ENCODE measurements at places on chromosomes 7 and 10.

- no peak for DNase-seq
These were observed 265.8 kb downstream of the DNAJB6 start for GRCh38 chr7:157602581-157602980.

DNA sequence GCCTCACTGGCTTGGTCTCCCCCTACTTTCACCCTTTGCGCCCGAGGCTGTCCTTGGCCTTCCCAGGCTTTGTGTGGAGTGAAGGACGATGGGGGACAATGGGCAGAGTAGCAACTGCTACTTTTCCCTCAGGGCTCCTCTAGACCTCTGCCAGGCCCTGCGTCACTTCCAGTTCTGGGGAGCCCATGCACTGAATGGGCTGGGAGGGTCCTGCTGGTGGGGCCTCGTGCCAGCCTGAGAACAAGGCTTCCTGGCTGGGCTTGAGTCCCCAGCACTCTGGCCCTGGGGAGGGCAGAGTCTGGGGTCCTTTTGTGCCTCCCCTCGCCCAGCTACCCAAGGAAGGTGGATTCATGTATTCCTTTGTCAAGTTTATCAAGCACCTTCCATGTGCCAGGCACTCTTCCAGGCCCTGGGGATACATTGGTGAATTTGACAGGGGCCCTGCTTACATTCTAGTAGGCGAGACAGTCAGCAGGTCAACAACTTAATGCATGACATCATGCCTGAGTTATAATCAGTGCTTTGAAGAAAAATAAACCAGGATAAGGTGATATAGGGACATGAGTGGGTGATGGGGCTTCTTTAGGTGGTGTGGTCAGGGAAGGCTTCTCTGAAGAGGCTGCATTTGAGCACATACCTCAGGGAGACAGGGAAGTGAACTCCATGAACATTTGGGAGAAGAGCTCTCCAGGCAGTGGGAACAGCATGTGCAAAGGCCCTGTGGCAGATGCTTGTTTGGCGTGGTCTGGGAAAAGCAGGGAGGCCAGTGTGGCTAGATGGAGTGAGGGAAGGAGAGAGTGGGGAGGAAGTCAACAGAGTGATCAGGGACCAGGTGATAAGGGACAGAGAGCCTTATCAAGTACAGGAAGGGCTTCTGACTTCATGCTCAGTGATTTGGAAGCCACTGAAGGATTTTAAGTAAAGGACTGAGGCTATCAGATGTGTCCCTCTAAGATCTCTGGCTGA is 14.1 kb downstream of the ZMIZ1 start:
- DNase-seq: no peak

DNA sequence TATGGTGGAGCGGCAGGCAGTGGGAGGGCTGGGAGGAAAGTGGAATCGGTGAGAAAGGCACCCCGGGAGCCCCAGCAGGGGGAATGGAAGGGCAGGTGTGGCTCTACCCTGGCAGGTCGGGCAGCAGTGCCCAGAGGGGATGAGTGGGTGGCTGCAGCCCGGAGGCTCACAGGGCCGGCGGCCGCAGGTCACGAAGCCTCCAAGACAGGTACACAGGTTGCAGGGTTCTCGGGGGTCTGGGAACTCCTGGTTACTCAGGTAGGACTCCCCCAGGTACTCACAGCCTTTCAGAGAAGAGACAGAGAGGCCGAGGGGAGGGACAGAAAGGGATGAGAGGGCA is 21.8 kb downstream of the KCP start:
- DNase-seq: no peak

DNA sequence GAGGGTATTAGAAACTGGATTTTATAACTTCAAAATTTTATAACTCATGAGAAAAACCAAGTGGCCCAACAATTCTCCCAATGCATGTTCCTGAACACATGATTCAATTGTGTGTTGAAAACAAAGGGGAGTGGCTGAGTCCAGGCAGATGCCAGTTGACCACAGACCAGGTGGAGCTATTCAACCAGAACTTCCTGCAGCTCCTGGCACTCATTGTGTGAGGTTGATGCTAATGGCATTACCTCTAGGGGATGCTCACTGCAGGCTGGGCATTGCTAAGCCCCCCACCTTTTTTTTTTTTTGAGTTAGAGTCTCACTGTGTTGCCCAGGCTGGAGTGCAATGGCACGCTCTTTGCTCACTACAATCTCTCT is 20.3 kb downstream of the MYOF start:
- DNase-seq: no peak

DNA sequence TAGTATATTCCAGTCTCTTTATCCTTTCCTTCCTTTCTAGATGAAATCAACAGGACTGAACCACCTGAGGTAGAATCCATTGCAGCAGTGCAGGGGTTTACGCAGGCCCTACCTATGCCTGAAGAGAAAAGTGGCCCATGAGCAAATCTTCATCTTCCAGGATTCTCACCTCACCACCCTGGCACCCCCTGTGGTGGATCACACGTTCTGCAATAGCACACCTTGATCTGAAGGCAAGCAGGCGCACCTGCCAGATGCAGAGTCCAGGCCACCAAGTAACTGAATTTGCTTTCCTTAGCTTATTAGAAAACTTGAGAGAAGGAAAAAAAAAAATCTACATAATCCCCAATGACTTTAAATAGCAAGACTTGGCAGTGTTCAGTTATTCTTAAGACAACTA is 121.4 kb downstream of the PIP4K2A start:
- DNase-seq: no peak

- DNase-seq: no peak
These were observed 42.1 kb downstream of the CFAP46 start for GRCh38 chr10:132900211-132900756.

GRCh38 chr10:3805201-3805790 is 20.3 kb upstream of the KLF6 start:
- DNase-seq: no peak

GRCh38 chr10:110485541-110485940 is 12.2 kb upstream of the DUSP5 start:
- no peak for DNase-seq

DNA sequence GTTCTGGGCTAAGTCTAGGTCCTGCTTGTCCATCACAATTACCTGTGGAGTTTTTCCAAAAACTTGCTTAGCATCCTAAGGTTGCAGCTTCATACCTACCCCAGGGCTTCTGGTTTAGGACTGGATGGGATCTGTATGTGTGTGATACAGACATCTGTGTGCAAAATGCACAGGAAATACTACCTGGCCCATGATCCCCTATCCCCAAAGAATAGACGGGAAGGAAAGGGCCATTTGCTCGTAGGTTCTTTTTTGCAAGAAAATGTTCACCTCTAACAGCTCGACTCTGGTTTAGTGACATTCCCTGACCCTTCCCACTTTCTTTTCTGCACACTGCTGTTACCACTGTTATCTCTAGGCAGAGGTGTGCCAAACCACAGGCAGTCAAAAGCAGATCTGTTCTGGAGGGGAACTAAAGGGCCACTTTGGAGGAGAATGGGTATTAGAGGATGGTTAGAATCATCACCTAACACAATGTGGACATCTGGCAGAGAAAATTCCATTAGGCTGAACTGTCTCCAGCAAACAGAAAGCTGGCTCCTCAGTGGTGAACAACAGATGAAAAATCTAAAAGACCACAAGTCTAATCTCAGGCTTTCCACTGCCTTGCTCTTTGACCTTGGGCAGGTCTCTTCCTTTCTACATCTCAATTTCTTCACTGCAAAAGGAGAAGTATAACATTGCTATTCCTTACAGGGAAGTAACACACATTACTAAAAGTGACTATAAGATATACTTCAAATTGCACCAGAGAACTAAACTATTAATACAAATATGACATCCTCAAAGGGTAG is 107.4 kb downstream of the UBE2H start:
- no peak for DNase-seq

DNA sequence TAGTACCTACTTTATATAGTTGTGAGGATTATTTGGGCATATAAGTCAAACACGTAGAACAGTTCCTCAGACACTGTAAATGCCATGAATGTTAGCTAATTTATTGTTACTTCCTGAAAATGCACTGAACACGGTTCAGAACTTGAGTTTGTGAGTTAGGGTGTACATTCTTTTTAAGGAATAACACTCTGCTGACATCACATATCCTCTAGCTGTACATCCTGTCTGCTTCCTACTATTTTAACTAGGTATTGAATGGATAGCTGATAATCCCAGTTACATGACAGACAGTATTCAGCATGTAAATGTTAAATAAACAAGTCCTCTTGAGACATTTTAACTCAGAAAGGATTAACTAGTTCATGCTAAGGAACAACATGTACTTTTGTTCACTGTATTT is 16.0 kb downstream of the SAMD8 start:
- no peak for DNase-seq

GRCh38 chr7:67564959-67565358 is 568.3 kb downstream of the TYW1 start:
- DNase-seq: no peak

- no peak for DNase-seq
These were observed 2.5 kb downstream of the RASSF4 start for GRCh38 chr10:44961931-44962750.

GRCh38 chr7:7745966-7746365 is 27.6 kb upstream of the RPA3 start:
- no peak for DNase-seq

Data from stimulated activated CD8-positive, alpha-beta memory T cell treated with anti-CD3 and anti-CD28 coated beads, Interleukin-2, amount 100 ng/mL, for 1 hour (primary cell).